ENCODE measurements at places on chromosomes 6 and 20.
A peak's percentile ranks its signal among the peaks of the same experiment; 100 is the strongest.

GRCh38 chr6:88712243-88712936 is 251.0 kb downstream of the RNGTT start:
- DNase-seq, result no peak

GRCh38 chr6:53813801-53814200 is 19.0 kb downstream of the LRRC1 start:
- no peak for DNase-seq

DNA sequence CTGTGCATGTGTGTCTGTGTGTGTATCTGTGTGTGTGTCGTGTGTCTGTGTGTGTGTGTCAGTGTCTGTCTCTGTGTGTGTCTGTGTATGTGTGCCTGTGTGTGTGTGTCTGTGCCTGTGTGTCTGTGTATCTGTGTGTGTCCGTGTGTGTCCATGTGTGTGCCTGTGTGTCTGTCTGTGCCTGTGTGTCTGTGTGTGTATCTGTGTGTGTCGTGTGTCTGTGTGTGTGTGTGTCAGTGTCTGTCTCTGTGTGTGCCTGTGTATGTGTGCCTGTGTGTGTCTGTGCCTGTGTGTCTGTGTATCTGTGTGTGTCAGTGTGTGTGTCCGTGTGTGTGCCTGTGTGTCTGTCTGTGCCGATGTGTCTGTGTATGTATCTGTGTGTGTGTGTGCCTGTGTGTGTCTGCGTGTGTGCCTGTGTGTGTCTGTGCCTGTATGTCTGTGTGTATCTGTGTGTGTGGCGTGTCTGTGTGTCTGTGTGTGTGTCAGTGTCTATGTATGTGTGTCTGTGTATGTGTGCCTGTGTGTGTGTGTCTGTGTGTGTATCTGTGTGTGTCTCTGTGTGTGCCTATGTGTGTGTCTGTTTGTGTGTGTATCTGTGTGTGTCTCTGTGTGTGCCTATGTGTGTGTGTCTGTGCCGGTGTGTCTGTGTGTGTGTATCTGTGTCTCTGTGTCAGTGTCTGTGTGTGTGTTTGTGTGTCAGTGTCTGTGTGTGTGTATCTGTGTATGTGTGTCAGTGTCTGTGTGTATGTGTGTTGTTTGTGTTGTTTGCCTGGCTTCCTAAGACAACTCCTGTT is 11.6 kb downstream of the SNPH start:
- no peak for DNase-seq

GRCh38 chr6:7916959-7917358 is 6.4 kb upstream of the TXNDC5 start:
- no peak for DNase-seq

GRCh38 chr6:21085211-21085610 is 508.3 kb upstream of the SOX4 start:
- no peak for DNase-seq

DNA sequence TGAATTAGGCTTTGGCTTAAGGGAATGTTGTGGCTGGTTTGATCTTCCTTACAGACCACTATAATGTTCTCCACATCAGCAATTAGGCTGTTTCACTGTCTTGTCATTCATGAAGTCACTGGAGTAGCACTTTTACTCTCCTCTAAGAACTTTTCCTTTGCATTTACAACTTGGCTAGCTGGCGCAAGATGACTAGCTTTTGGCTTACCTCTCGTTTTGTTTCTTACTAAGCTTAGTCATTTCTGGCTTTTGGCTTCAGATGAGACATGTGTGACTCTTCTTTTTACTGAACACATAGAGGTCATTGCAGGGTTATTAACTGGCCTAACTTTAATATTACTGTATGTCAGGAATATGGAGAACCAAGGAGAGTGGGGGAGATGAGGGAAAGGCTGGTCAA is 143.2 kb downstream of the PTCHD4 start:
- no peak for DNase-seq

DNA sequence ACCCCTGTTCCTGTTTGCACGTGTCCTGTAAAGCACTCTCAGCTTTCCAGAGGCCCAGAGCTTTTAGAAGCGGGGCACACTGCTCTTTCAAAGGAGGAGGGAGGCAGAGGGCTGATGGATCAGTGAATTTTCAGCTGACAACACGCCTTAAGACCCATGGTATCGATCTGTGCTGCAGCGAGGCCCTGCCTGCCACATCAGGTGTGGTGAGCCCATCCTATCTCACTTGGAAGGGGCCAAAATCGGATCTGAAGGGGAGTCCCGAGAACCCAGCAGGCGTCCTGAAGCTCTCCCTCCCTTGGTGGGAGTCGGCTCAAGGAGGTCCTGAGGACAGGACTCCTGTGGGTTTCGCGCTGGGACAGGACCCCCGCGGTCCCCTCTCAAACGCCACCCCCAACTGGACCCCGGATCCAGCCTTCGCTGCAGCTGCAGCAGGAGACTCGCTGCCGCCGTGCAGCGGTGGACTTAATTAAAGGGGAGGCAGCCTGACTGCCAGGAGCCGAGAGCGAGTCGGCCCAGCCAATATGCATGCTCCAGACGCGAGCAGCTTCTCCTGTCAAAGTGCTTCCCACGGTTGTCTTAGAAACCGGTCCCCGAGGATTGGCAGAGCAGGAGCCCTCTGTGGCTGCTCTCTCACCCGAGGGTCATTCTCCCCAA is 580.0 kb upstream of the ZNF337 start:
- DNase-seq, result no peak

DNA sequence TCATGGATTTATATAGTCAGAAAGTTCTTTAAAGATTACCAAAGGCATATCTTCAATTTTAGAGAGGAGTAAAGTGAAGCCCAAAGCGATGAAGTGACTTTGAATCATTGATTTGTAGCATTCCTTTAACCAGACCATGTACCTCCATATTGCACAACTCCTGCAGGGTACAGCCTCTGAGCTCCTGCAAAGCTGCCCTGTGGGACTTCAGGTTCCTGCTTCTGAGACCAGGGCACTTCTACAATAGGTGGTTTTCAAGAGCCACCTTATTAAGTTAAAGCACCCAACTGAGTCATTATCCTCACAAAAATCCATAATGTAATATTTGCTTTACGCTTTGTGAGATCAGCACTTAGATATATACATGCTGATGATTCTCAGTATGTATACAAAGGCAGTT is 270.7 kb upstream of the RGS17 start:
- no peak for DNase-seq

GRCh38 chr6:36979347-36979742 is 6.7 kb downstream of the MTCH1 start:
- peak; percentile 14 for DNase-seq

DNA sequence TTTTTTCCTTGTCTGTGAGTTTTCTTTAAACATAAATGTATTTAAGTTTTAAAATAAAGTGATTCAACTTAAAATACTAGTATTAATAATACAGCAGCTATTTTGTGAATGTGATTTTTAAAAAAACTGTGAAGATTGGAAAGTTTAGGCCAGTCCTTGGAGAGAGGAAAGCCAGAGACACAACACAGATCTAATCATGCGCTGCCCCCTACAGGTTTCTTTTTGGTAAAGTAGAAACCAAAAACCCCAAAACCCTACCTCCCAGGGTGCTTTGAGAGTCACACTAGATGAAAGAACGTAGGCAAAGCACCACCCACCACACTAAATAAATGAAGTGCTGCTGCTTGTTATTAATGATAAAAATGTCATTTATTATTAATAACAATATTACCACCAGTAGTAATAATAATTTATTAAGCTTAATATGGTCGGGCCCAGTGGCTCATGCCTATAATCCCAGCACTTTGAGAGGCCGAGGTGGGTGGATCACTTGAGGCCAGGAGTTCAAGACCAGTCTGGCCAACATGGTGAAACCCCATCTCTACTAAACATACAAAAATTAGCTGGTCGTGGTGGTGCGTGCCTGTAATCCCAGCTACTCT is 33.7 kb downstream of the SLC9A8 start:
- peak; percentile 15 for DNase-seq

- DNase-seq, result no peak
Measured at GRCh38 chr6:42171813-42172581, 1.2 kb upstream of the GUCA1A start.

DNA sequence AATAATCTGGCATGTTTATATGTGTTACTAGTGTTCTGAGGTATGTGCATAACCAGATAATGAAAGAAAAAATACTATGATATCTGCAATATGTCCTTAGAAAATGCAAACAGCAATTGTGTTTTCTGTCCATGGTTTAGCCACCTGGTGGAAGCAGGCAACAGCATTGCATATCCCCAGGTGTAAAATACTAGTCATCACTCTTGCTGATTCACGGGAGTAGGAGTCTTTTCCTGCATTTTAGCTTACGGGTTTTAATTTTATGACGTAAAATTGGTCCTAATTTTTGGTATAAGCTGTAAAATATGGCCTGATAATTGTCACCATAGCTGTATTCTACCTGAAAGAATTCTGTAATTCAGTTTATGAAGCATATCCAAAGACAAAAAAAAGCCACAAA is 2.5 kb downstream of the RNF182 start:
- DNase-seq, result no peak

DNA sequence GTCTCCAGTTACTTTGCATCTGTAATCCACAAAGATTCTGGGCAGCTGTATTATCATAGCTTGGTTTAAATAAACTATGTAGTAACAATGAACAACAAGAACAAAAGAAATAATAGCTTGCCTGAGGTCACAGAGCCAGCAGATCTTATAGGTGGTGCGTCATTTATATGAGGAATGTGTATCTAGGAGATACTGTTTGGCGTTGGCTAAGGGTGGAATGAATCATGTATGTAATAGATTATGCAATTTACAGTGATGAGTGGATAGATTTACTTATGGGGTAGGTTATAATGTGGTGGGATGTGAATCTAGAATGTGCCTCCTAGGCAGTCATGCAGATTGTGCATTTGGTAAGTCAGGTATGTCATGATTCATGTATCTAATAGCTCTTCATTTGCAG is 42.8 kb downstream of the HNF4A start:
- DNase-seq, result no peak

GRCh38 chr6:157944983-157945931 is 36.4 kb upstream of the SYNJ2 start:
- no peak for DNase-seq

- DNase-seq, result no peak
Measured at GRCh38 chr6:156729248-156729647, 47.9 kb upstream of the ARID1B start.

DNA sequence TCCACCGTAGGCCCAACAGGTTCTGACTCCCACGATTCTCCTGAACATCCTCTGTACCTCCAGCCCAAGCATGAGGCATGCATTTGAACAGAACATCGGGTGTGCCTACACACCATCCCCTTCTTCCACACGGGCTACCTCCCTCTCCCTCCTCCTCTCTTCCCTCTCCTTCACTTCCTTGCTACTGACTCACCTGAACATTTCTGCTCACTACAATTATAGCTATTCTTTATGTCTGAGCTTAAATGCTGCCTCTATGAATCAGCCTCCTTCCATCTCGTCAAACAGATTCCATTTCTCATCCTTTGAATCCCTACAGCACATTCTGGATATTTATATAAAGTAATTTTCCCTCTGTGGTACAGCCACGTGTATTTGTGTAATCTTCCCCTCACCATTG is 71.4 kb upstream of the MYLIP start:
- no peak for DNase-seq

DNA sequence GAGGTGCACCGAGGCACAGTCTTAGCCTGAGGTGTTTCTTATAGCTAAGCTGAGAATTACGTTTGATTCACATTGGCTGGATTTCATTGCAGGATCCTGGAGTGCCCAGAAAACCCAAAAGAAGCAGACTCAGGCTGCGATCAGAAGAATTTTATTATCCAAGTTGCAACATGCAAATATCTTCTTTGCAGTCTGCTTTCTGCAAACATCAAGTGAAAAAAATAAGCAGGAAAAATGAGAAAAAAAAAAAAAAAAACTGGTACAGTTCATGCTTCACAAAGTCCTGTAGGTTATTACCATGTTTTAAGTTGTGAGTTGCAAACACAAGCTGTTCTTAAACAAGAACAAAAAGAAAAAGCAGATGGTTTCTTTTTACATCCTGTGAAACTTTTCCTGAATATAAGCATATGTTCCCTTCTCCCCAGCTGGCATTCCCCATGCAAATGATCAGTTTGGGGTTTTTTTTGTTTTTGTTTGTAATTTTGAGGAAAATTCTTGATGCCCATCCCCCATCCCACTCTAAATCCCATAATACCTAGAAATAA is 349.0 kb downstream of the CBLN4 start:
- no peak for DNase-seq

DNA sequence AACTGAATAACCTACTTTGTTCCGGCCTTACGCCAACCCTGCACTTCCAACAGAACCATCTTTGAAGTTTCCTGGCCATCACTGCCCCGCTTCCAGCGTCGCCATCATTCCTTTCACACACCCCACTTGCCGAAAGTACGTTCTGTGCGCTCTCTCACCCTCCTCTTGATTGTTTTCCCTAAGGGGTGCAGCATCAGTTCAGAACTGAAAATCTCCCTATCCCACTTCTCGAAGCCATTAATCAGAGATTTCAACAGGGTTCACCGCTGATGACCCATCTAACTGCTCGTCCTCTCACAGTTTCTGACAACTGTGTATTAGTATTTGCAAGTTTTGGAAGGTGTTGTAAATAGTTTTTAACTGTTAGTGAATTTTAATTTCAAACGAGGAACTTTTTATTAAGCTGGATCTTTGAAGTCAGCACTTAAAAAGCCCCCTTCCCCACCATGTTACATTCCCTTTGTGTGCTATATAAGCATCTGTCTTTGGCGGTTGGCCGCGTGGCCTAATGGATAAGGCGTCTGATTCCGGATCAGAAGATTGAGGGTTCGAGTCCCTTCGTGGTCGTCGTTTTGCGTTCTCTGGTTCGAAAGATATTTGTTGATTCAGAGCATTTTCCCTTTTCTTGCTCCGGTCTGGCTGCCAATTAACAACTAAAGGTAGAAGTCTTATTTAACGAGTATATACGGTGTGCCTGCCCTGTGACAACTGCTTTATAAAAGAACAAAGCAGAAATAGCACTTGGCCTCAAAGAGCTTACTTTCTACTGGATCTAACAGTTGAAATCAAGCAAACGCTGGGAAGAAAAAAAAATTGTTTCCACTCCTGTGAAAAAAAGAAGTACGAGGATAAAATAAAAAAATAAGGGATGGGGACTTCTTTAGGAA is 42.6 kb downstream of the TRIM27 start:
- DNase-seq, result peak; percentile 42

DNA sequence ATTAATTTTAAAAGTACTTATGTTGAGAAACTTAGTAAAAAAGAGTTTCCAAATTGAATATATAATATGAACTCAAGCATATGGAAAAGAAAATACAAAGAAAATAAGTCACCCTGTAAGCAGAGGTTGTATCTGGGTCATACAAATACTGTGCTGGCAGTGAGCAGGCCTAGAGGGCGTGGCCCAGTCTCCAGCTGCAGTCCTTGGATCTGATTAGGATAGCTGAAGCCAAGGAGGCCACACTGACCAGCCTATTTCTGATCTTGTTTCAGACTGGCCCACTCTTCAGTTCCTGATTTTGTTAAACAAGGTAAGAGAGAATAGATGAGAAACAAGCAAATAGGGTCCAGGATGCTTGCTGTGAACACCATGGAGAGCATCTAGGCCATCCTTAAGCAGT is 228.8 kb downstream of the EPM2A start:
- no peak for DNase-seq

- DNase-seq, result no peak
Measured at GRCh38 chr20:12289465-12289864, 371.8 kb downstream of the BTBD3 start.

- no peak for DNase-seq
Measured at GRCh38 chr6:48377115-48377514, 266.1 kb upstream of the PTCHD4 start.

- no peak for DNase-seq
Measured at GRCh38 chr20:51628533-51629398, 86.2 kb upstream of the NFATC2 start.
